Activated T-helper 1 cell treated with anti-CD3 and anti-CD28 coated beads, Interleukin-12 subunit alpha, Interleukin-12 subunit beta, Interleukin-2, Interleukin-4 antibody, amounts not matched to agents 30 ng/mL and 10 ng/mL and 1 ng/mL, durations not matched to agents 14 hours and 24 hours and 36 hours (primary cell): ENCODE measurements at places on chromosomes 7 and 10. TPM values are rescaled to one million over a fixed set of nuclear protein-coding genes. Genes with fewer than 3 reads are reported as not detected.

GRIFIN gene
- total RNA-seq: not detected in 2 replicates

AEBP1 gene
- total RNA-seq: 17.0 and 17.2 TPM in 2 replicates

PPP3CB gene
- 43.6 and 43.9 TPM in 2 replicates for total RNA-seq

KCP gene
- total RNA-seq: not detected in 2 replicates

BTAF1 gene
- total RNA-seq: 58.8 and 59.2 TPM in 2 replicates

ZCCHC24 gene
- 0.52 and 0.59 TPM in 2 replicates for total RNA-seq

CPA5 gene
- 0.69 and 1.3 TPM in 2 replicates for total RNA-seq

PAPSS2 gene
- 0.07 and 0.21 TPM in 2 replicates for total RNA-seq
